ENCODE measurements at places on chromosomes 6 and 20.

DNA sequence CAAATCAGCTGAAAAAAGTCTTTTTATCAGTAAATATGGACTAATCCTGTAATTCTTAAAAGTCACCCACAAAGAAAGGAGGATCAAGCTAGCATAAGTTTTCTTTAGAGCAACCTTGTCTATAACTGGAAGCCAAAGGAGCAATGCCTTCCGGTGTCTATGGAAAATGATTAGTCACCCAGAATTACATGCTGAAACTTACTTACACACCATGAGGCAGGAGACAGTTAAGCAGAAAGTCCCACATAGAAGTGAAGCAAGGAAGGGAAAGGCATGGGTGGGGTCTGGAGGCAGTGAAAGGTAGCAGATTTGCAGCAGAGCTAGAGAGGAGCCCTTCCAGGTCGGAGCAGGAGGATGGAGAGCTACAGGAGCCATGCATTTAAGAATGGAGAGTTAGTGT lies 153.7 kb upstream of the RIPOR2 start:
- no peak for DNase-seq

GRCh38 chr20:48812600-48813445 lies 15.0 kb downstream of the PREX1 start:
- DNase-seq = no peak

- no peak for DNase-seq
Measured at GRCh38 chr20:53918949-53919361, 151.4 kb downstream of the BCAS1 start.

DNA sequence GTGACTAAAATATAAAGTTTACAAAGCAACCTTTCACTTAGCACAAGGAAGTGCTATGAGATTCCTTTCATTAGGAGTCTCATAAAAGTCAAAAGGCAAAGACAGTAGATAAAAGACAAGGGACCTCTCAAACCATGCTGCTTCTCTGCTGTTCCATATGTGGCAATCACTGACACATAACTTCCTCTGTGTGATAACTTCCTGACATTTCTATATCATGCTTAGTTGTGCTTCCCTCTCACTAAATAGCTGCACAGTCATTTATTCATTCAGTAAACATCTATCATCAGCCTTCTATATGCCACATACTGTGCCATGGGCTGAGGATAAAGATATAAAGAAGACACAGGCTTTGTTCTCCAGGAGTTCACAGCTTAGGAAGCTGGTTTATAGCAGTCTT lies 214.8 kb upstream of the GRIK2 start:
- no peak for DNase-seq

DNA sequence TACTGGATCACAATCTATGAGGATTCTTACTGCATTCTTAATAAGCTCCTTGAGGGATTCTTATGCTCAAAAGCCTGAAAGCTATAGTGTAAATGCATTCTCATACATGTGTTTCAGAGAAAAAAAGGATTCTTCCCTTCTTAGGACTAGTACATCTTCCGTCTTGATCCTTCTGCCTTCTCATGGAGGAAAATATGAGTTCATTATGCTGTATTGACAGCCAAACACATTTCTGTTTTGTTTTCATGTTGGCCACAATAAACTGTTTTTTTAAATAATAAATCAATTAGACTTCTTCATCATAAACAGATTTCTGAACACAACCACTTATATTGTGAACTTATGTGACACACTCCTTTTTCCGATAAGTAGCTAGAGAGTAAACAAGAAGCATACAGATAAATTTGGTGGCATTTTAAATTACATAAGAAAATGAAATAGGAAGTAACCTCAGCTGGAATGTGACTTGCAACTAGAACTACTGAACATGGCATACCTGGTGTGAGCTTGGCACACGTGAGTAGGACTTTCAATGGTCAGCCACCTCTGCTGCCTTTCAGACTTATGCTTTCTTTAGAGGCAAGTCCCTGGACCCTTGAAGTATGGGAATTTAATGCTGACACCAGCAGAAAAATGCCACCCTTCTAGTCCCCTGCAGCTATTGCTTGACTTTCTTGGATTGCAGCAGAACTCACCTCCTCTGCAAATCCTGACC lies 350.4 kb downstream of the BCKDHB start:
- no peak for DNase-seq

- DNase-seq = no peak
Measured at GRCh38 chr6:1016329-1017302, 295.3 kb upstream of the FOXQ1 start.

DNA sequence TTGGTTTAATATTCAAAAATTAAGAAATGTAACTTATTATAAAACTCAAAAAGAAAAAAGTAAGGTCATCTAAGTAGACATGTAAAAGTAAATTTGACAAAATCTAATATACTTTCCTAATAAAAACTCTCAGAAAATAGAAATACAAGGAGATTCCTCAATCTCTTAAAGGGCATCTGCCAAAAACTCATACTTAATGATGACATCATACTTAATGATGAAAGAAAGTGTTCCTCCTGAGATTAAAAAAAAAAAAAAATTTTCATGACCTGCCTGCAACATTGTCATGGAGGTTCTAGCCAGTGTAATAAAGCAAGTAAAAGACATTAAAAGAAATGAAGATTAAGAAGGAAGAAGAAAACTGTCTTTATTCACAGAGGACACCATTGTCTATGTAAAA lies 325.7 kb upstream of the BTBD3 start:
- no peak for DNase-seq

GRCh38 chr6:29424575-29424974 lies 9.8 kb downstream of the OR12D1 start:
- DNase-seq = no peak

GRCh38 chr6:28757429-28758045 lies 166.2 kb downstream of the TRIM27 start:
- DNase-seq = no peak

DNA sequence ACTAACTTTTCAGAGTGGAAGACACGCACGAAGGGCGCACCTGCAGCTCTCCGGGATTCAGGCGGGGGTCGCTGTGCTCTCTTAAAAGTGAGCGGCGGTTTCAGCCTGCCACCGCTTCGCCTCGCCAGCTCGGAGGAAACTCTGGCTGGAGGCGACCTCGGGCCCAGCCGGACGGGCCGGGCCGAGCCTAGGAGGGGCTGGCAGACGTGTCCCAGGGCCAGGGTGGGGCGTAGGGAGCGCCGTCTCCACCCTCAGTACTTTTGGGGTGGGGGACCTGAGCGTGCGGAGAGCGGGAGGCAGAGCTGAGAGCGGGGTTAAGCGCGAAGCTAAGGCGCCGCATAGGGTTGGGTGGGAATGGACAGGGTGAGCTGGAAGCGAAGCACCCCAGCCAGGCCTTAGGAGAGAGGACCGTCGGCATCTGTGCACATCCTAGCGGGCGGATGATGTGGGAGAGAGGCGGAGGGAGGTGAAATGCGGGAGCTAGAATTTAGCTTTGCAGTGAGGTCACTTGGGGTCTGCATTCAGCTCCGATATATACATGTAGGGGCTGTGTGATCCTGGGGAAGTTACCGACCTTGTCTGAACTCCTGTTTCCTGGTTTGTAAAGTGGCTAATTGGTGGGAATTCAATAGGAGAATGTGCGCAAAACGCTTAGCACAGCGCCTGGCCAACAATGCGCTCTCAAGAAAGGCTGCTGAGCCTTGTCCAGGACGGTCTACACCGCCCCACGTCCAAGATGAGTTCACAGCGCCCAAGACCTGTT lies 6.5 kb upstream of the TFAP2A start:
- no peak for DNase-seq

- DNase-seq = no peak
Measured at GRCh38 chr6:21999741-22000140, 297.1 kb downstream of the PRL start.

DNA sequence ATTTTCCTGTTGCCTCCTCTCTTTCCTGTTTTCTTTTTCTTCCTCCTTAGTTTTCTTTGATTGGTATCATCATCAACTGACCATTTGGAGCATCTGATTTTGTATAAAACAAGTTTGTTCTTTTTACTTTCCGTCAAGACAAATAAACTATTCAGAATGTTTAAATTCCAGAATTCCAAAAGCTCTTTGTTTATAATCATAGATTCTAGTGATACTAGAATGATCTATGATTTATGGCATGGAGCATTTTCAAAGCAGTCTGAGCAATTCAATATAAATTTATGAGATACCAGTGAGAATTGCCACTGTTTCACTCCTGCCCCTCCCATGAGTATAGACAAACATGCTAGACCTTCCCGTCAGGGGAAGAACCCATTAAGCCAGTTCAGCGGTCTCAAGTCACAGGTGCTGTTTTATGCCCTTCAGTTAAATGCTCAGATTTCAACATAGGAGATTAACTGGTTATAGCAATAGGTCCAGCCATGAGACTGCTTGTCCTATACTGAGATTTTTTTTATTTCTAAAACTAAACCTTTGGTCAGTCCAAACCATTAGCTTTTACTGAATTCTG lies 60.7 kb downstream of the GRIK2 start:
- DNase-seq = no peak

GRCh38 chr20:8272766-8273165 lies 140.7 kb downstream of the PLCB1 start:
- no peak for DNase-seq

GRCh38 chr6:83884523-83884922 lies 25.0 kb downstream of the CYB5R4 start:
- DNase-seq = no peak

- DNase-seq = no peak
Measured at GRCh38 chr6:167746975-167747374, 79.7 kb upstream of the AFDN start.

GRCh38 chr6:117552618-117553017 lies 49.7 kb downstream of the GOPC start:
- DNase-seq = no peak

DNA sequence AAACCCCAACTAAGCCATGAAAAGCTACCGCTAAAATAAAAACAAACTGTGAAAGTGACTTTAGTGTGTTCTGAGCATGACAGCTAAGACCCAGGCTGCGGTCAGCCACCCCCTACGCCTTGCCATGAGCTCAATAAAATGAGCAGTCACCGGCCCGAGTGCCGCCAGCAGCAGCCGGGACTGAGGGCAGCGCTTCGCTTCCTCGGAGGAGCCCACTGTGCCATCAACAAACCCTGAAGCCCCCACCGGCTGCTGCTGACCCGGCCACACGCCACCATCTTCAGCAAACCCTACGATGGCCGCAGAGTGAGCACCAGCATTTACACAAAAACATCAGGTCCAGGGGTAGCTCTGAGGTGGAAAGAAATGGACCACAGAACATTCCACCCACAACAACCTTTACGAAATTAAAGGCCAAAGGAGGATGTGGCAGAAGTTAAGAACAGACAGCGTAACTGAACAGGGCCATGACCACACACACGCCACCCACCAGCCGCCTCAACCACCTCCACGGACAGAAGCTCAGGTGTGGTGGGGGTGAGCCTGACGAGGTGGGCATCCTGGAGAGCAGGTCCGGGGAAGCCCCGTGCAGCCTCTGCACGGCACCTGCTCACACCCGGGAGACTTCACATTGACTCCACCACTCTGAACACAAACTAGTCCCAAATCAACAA lies 67.0 kb downstream of the THBS2 start:
- DNase-seq = no peak

GRCh38 chr6:83860359-83860755 lies 868 bp downstream of the CYB5R4 start:
- no peak for DNase-seq

DNA sequence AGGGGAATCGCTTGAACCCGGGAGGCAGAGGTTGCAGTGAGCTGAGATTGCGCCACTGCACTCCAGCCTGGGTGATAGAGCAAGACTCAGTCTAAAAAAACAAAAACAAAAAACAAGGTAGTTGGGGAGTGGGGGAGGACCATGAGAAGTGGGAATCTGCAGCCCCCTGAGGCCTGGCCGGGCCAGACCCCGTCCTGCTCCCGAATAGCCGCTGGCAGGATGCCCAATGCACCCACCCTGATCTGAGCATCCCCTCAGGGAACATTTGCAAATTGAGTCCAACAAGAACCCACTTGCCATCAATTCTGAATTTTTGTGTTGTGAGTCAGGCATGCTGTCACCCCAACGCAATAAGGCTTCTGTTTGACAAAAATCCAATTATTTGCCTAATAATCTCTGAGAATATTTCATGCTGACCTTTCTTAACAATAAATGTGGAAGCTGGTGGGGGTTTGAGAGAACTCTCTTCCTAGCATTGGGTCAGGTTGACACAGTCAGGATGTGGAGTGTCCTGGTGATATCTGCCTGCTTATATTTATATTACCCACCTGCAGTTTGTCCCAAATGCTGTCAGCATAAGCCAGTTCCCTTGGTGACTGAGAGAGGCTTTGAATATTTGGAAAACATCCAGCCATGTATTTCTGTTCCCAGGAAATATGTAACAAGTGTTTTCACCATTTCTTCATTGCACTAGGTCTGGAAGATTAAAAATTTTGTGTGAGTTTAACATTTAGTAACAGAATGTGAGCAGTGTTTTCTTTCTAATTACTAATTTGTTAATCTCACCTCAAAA lies 28.4 kb upstream of the FRMD1 start:
- no peak for DNase-seq

DNA sequence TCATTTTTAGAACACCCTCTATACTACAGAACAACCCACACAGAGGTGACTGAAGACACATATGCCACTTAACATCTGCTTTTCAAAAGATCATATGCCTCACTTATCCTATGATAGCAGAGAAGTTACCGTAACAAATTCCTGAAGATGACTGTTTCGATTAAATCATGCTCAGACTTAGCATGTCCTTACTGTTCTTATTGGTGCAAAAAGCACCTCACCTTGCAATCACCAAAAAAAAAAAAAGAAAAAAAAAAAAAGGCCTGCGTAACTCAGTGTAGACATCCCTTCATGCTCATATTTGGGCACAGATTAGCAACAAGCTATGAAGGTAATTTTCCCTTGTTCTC lies 17.7 kb upstream of the DST start:
- no peak for DNase-seq

DNA sequence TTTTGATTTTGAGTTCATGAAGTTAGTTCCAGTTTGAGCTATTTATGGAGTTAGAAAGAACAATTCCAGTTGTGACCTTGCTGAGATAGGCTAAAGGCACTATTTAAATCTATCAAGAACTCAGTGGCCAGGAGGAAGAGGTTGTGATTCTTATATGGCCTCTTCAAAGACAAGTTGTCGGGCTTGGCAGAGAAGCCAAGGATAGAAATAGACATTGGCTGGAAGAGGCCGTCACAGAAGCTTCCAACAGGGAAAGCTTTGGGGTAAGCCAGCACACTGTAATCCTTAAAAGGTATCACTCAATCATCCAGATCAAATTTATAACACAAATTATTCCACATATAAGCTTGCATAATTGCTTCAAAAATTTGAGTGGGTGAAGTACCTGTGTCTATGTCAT lies 286.1 kb downstream of the SYNE1 start:
- DNase-seq = no peak

- DNase-seq = no peak
Measured at GRCh38 chr6:43665376-43665775, 20.5 kb downstream of the RSPH9 start.

DNA sequence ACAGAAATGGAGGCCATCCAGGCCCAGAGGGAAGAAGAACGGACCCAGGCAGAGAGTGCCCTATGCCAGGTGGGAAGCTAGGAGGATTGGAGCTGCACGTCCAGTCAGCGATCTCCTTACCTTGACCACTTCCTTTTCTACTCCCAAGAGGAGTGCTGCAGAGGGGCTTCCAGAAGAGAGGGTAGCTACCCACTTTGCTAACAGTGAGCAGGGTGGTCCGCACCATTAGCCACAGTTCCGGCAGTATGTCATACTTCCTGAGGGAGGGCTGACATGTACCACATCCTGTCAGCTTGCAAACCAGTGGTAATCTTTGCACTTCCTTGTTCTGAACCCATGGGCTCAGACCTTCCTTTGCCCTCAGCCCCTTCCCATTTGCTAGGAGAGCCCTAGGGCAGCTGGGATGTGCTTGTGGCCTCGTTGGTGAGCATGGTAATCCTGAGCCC lies 35.4 kb downstream of the CEP250 start:
- peak; percentile 41 for DNase-seq

All from stimulated activated CD4-positive, alpha-beta T cell treated with anti-CD3 and anti-CD28 coated beads, Interleukin-12 subunit alpha, Interleukin-12 subunit beta, amount 100 ng/mL, for 4 hours (primary cell).